ENCODE measurements at places on chromosomes 4 and X.

DNA sequence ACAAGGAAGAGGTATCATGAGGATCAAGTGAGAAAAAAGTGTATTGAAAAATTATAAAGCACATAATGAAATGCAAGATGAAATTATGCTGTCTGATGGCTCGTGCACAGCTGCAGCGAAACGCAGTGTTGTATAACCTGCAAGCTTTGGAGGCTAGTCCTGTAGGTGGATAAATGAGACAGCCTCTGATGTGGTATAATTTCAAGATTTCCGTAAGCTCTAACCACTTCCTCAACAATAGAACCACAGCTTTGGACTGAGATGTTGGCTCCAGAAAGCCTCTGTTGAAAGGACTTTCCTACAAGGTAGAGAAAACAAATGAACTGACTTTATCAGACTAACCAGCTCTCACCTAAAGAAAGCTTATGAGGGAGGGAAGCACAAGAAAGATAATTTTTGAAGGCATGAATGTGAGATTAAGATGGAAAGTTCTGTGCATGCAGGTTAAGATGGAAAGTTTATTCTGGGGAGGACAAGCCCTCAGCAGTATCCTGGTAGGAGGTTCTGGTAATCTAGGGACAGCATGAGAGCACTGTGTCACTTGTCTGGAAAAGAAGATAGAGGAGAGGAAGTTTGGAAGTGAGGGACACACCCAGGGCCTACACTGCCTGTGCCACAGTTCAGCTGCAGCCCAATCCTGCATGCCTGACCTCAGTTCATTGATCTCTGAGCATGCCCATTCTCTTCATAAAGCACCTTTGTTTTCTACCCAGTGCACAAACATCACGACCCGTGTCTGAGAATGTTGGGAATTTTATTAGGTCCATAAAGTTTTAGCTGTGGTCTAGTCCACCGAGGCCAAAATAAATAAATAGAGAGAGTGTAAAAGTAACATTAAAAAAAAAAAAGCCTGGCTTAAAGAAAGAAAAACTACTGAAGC, 161.5 kb upstream of the SFRP2 start:
- DNase-seq: no peak

GRCh38 chr4:152200511-152201333, 335.2 kb downstream of the FBXW7 start:
- no peak for DNase-seq

DNA sequence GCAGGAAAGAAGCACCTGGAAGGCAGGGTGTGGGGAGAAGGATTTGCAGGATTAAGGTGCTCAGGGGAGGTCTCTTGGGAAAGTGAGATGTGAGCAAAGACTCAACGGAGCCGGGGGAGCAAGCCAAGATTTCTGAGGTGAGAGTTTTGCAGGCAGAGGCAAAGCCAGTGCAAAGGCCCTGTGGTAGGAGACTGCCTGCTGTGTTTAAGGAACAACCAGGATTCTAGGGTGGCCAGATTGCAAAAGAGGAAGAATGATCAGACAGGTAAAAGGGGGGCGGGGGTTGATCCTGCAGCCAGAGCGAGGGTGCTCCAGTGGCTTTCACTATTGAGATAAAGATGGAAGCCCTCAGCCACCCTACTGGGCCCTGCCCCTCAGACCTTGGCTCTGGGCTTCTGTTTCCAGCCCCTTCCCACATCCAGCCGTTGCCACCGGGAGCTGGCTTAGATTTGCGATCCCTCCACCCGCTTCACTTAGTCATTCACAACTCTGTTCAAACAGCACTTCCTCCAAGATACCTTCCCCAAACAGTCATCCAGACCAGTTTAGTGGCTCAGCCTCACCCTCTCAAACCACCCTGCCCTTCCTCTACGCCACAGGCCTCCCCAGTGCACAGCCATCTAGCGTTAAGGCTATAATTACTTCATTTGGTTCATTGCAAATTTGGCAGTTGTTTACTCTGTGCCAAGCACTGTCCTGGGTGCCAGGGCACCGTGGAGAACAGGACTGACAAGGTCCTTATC, 23.3 kb upstream of the BCOR start:
- DNase-seq: no peak

GRCh38 chr4:157004279-157005161, 32.9 kb upstream of the PDGFC start:
- no peak for DNase-seq

- no peak for DNase-seq
Observed at GRCh38 chrX:120749141-120749846, 119.4 kb upstream of the C1GALT1C1 start.

- DNase-seq: no peak
Observed at GRCh38 chr4:19850909-19851308, 400.8 kb upstream of the SLIT2 start.

DNA sequence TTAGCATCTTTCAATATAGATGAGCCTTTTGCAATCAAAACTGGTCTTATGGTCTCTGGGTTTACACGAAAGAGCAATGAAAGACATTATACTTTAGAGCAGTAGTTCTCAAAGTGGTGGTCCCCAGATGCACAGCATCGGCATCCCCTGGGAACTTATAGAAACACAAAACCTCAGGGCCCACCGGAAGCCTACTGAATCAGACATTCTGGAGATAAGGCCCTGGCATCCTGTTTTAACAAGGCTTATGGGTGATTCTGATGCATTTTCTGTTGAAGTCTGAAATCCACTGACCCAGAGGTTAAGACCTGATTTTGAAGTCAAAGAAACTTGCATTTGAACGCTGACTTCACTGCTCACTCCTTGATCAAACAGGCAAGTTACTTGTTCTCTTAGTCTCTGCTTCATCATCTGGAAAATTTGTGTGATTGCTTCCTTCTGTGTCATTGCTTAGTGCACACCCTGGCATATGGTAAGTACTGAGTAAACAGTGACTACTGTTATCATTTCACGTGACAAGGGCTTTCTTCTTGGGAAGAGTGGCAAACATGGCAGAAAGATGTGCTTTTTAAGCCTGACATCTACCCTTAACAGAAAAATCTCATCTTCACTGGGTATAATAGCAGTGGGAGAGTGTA, 14.5 kb downstream of the CHRNA9 start:
- no peak for DNase-seq

DNA sequence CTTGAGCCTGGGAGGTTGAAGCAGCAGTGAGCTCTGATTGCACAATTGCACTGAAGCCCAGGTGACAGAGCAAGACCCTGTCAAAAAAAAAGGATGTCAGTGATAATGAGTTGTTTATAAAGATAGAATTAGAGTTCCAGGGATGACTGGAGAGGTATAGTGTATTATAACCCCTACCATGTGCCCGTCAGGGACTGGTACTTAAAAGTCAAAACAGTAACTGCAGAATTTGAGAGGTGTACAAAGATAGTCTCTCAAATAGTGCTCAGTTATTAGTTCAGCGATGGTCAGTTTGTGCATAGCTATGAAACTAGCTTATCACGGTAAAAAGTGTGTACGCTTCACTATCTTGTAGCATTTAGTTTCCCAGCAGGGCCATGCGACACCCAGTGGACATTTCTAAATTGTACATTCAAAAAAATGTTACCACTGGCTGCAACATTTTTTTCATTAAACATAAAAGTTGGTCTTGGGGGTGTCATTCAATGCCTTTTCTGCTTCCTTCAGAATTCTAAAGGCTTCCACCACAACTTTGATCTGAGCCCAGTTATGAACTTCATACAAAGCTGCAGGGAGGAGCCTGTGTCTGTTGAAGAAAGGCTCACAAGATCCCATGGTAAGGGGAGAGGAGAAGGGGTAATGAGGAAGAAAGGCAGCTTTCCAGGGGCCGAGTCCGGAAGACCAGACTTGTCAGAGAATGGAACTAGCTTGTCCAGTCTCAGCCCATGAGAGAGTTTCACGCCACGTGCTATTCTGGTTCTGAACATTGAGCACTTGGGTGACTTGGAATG, 9.2 kb upstream of the GYG2 start:
- no peak for DNase-seq

GRCh38 chrX:76802708-76803107, 375.2 kb downstream of the MAGEE1 start:
- no peak for DNase-seq

DNA sequence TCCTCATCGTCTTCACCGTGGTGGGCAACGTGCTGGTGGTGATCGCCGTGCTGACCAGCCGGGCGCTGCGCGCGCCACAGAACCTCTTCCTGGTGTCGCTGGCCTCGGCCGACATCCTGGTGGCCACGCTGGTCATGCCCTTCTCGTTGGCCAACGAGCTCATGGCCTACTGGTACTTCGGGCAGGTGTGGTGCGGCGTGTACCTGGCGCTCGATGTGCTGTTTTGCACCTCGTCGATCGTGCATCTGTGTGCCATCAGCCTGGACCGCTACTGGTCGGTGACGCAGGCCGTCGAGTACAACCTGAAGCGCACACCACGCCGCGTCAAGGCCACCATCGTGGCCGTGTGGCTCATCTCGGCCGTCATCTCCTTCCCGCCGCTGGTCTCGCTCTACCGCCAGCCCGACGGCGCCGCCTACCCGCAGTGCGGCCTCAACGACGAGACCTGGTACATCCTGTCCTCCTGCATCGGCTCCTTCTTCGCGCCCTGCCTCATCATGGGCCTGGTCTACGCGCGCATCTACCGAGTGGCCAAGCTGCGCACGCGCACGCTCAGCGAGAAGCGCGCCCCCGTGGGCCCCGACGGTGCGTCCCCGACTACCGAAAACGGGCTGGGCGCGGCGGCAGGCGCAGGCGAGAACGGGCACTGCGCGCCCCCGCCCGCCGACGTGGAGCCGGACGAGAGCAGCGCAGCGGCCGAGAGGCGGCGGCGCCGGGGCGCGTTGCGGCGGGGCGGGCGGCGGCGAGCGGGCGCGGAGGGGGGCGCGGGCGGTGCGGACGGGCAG, 792 bp downstream of the ADRA2C start:
- DNase-seq: peak; percentile 52

DNA sequence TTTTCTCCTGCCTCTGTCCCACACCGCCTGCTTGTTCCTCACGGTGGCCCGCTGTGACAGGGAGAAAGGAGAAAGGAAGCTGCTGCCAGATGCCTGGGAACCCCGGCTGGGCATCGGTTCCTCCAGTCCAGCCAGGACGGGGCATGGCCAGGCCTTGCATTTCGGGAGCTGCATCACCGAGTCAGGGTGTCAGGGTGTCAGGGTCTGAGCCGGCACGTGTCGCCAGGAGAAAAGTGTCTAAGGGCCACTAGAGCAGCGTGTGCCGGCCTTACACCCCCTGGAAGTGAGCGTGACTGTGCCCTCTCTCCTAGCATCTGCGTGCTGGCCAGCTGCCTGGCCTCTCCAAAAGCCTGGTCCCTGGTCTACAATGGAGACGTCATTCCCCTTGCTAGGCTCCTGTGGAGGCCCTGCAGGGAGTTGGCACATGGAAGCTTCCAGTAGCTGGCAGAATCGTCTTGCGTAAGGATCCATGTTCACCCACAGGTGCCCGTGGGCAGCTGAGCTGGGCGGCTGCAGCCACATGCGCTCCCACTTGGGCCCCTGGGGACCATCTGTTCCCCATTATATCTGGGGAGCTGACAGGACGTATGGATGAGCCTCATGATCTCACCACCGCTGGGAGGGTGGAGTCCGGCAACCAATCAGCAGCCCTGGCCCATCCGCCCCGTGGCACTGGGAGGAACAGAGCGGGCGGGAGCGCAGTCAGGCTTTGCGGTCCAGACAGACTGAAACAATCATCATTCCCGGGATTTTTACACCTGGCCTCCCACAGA, 39.9 kb upstream of the HMX1 start:
- peak; percentile 36 for DNase-seq

DNA sequence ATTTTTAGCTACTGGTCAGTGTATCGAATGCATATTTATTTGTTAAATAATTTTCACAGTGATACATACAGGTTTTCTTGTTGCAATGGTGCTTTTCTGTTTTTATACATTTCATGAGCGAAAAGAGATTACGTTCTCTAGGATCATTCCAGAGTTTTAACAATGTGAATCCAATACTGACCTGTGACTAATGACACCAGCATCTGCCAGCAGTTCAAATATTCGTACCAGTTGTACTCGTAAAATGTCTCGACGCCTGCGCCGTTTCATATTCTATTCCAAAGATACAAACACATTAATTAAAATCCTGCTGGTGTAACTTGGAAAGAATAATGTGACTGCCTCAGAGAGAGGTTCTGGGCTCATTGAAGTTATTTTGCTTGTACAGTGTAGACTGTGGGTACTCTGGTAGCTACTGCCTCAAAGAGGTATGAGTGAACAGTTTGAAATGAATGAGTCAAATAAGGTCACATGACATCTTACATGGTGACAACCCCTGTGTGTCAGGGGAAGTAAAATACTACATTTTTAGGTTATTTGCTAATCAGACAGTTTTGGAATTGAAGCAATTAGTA, 80.7 kb downstream of the ZAR1 start:
- DNase-seq: no peak

GRCh38 chr4:150219841-150220240, 141.6 kb downstream of the DCLK2 start:
- DNase-seq: no peak

DNA sequence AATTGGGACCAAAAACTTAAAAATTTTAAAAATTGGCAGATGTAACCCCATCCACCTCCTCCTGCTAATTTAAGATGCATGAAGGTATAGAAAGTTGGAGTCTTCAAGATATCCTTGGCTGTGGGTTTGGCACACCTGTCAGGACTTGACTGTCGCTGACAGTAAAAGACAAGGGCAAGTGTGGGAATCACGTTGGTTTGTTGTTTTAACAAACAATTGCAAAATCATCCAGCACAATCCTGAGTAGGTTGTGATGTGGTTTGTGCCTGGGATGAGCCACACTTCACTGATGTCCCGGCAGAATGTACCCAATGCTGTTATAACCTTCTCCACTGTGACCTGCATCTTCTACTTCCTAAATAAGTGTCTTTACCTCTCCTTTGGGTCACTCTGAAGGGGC, 24.0 kb downstream of the HOPX start:
- DNase-seq: no peak

DNA sequence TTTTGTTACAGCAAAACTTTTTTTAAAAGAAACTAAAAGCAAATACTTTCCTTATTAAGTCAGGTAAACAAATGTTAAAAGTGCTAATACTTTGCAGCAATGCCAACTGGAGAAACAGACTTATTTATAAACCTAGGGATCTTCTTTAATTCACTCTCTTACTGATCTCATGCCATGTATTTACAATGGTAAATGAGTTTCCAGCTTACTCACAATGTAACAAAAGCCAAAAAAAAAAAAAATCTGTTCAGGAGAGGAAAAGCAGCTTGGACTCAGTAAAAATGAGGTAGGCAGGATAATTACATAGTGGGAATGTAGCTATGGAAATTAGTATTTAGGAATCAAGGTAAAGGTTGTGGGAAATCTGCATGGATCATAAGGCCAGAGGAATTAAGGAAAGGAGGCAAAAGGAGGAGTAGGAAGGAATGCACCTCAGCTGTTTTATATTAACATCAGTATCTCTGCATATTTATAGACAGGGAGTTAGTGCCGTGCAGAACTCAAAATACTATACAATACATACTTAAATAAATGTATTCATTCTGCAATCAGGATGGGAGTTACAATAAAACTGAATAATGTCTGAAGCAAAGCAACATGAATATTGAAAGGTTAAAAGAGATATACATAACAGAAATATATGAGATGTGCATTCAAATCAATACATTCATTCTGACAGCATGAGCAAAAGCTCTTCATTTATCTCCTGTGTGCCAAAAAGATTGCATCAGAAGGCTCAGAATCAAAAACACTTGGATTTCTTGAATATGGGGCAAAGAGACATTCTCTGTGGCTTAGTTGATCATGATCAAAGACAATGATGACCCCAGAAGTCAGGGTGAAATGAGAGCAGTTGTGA, 57.9 kb upstream of the ETNPPL start:
- DNase-seq: no peak
